ENCODE measurements at places on chromosomes 1 and 21.

- peak; percentile 53 for DNase-seq
Observed at GRCh38 chr1:25427696-25428095, 3.0 kb upstream of the MACO1 start.

GRCh38 chr1:41213341-41213740 lies 28.8 kb downstream of the SCMH1 start:
- DNase-seq, result no peak

DNA sequence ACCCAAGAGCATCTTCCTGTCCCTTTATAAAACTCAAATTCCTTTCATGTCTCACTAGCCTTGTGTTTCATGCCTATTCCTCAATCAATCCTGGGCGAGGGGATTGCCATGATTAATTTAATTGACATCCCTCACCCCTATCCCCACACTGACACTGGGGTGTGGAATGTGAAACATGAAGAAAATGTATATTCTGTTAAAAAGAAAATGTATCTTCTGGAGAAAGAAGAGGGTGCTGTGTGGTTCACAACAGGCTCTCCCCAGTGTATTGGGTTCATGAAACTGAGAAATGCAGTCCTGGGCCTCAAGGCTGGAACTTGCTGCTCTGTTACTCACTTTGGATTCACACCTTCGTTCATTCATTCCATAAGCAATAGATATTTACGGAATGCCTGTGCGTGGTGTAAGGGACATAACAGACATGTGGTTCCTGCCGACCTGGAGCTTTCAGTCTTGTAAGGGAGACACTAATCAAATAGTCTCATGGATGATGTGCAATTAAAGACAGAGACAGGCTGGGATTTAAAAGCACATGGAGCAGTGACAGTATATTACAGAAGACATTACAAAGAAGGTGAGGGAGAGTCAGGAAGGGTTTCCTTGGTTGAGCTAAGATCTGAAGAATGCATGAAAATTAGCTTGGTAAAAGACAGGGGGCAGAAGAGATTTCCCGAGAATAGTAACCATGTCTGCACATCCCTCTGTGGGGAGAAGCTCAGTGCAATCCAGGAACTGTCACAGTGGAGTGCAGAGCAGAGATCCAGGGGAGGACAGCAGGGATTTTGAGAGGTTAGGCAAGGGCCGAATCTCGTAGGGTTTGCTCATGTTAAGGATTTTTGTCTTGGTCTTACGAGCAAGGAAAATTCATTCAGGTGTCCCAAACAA lies 32.1 kb downstream of the SERTAD4 start:
- DNase-seq, result no peak

GRCh38 chr1:182278144-182279054 lies 113.2 kb downstream of the GLUL start:
- no peak for DNase-seq

DNA sequence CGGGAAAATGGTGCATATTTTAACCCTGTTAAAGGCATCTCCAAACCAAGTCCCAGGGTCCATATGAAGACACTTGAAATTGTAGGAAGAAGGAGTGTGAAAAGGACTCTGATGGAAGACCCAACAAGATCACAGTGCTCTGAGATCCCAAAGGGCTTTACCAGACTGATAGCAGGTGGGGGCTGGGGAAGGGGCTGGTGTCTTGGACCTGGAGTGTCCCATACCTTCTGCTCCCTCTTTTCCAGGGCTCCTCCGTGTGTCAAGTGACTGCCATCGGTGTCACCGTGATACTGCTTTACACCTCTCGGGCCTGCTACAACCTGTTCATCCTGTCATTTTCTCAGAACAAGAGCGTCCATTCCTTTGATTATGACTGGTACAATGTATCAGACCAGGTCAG lies 37.3 kb downstream of the GPR137B start:
- no peak for DNase-seq

DNA sequence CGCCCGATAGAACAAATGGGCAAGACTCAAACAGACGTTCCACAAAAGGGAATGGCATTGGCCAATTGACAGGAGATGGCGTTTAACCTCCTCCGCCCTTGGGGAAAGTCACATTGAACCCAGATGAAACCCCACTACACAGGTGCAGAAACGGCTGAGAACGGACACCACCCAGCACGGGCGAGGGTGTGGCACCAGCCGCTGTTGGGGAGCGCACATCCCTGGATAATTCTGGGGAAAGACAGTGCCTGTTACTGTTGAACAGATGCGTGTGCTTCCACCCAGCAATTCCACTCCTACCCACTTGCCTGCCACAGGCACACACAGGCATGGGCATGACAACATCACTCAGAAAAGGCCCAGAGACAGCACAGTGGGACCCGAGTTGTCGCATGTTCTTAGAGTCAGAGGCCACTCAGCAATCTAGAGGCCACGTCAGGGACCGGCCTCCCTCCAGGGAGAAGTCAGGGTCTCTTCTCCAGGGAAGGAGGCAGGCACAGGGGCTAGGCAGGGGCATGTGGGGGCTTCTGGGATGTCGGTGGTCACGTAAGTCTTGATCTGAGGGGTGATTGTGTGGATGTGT lies 15.2 kb downstream of the PRXL2B start:
- DNase-seq, result no peak

- no peak for DNase-seq
Observed at GRCh38 chr1:31768939-31769704, 5.0 kb upstream of the ADGRB2 start.

- no peak for DNase-seq
Observed at GRCh38 chr1:85048296-85049064, at the start of gene MCOLN3. MCOLN3 (minus strand) TSS chr1:85048500; CDS start chr1:85045360, 3,140 bp downstream.
